ENCODE measurements at places on chromosomes 5 and 9.

DNA sequence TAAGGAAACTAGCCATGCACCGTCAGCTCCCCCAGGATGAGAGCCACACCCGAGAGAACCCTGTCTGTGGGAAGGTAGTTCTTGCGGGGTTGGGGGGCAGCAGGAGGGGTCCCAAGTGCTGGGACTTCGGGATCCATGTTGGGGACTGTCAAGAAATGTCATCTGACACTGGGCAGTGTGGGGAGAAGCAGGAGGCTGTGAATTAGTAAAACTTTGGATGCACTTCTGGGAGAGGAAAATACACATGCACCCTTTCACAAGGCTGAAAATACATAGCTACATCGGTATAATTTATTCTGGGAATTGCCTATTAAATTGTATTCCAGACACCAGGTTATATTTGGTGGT is 109.6 kb upstream of the RPS23 start:
- no peak for DNase-seq

DNA sequence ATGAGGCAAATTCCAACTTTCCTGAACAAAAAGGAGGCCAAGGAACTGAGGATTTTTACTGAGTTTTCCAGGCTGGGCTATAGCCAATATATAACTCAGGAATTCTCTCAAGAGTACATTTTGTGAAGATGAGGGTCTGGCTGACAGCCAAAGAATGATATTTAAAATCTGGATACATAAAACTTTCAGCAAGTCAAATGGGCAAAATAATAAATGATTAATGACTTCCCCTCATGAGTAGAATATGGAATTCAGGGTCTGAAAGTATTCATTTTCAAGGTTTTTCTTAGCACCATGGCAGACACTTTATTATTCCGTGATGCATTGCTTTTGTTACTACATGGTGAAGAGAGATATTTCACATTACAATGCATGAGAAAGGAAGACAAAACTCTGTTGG is 7.8 kb downstream of the FAM81B start:
- DNase-seq, result no peak

DNA sequence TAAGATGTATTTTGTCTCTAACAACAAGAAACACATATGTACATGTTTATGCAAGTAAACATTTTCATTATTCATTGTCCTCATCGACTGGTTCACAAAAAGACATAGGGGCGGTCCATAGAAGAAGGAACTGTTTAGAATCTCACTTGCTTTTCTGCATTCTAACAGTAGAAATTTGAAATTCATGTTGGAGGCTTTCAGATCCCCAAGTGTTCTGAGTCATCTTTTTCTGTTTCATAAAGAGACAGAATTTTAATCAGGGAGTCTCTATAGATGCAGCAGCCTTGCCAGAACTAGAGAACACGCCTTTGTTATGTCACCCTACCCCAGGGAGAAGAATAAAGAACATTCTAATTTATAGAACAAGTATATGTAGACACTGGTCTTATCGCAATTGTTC is 324.3 kb downstream of the GABRG2 start:
- no peak for DNase-seq

- DNase-seq, result no peak
Measured at GRCh38 chr5:55621229-55621628, 86.5 kb upstream of the PLPP1 start.

- peak; percentile 94 for DNase-seq
Measured at GRCh38 chr5:80216753-80217596, 38.9 kb downstream of the SERINC5 start.

DNA sequence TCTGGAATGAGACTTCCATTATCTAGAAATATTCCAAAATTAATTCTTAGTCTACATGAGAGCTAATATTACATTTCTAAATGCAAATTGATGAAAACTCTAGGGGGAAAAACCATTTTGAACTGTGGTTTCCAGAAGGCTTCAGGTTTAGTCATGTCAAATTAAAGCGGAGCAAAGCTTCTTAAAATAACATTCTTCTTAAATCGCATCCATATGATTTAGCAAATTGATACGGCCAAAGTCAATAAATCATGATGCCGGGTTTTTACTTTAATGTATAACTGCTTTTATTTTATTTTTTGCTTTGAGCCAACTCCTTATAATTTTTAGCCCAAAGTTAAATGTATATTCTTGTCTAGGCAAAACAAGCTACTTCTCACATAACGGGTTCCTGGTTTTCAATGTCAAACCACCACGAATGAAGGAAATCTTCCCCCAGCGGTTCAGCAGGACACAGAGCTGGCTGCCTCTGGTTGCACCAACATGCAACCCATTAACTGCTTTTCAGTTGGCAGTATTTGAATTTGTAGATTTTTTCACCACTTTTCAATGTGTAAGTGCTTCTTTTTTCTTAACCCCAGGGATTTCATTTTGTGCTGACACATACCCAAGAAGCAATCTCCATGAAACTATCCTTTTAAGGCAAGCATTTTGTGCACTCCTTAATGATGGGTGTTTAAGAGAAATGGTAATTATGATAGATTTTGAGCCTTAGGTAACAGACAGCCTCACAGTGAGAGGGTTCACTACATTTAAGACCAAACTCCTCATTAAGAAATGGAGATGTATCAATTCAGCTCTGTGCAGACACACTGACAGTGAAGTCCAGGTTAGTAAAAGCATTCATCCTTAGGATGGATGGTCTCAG is 35.5 kb downstream of the EFNA5 start:
- DNase-seq, result no peak

GRCh38 chr5:144004751-144005150 is 165.7 kb downstream of the YIPF5 start:
- no peak for DNase-seq

GRCh38 chr9:81312346-81312745 is 377.0 kb downstream of the TLE1 start:
- no peak for DNase-seq

GRCh38 chr9:94783102-94783682 is 56.7 kb downstream of the AOPEP start:
- DNase-seq, result peak; percentile 96

DNA sequence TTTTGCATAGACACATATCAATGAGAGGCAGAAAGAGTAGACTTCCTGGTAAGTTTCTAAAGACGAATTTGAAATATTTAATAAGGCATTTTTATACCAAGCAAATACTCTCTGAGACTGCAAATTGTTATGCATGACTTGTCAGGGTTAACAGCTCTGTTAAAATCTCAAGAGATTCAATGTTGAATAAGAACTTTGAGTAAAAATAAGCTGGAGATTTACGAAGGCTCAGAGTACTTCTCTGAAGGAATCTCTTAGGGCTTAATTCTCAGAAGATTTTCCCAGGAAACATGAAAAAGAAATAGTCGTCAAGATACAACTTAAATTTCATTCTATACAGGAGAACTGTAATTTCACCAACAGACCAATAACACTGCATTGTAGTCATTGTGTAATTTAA is 259.4 kb downstream of the CDH18 start:
- no peak for DNase-seq

- no peak for DNase-seq
Measured at GRCh38 chr5:6752782-6753181, 39.5 kb downstream of the TENT4A start.

DNA sequence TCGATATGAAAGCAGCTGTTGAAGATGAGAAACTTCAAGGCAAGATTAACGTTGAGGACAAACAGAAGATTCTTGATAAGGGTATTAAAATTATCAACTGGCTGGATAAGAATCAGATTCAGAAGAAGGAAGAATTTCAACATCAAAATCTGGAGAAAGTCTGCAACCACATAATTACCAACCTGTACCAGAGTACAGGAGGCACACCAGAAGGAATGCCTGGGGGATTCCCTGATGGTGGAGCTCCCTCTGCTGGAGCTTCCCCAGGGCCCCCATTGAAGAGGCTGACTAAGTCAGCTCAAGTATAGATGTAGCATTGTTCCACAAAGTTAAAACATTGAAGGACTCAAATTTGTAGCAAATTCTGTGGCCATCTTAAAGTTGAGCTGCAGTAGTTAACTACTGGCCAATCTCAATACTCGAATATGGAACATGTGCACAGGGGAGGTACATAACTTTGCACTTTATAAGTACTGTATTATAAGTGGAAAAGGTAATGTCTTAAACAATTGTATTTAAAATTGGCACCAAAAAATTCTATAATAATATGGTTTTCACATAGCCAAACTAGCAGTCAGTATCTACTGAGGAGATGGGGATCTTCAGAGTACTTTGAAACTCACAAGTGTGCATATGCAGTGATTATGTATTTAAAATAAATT is 237.5 kb downstream of the CHSY3 start:
- DNase-seq, result no peak

DNA sequence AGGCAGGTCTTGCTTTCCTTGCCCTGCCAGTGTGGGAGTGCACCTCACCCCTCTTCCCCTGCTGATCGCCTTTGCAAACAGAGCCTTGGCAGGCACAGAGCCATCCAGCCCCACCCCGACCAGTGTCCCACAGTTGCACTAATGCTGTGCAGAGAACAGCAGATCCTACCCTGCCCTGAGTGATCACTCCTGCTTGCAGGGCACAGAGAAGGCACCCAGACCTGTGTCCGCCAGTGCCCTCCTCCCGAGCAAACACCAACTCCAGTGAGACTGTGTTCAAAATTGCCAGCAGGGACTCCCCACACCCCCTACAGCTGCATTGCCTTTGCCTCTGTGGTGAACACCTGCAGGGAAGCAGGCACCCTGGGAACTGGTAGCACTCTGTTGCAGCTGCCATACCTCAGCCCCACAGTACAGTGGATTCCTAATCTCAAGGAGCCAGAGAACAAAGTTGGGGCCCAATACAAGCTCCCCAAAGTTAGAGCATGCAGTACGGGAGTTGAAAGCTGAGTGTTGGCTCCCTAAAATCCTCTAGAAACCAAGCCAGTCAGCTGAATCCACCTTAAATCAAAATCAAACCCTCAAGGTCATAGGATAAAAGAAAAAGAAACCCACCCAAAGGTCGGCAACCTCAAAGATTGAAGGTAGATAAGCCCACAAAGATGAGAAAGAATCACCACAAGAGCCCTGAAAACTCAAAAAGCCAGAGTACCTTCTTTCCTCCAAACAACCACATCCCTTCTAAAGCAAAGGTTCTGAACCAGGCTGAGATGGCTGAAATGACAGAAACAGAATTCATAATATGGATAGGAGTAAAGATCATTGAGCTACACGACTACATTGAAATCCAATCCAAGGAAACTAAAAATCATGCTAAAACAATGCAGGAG is 92.9 kb upstream of the PIK3R1 start:
- no peak for DNase-seq

- no peak for DNase-seq
Measured at GRCh38 chr9:41229408-41230401, 40.6 kb upstream of the ZNG1F start.

GRCh38 chr5:17748201-17748600 is 113.9 kb downstream of the TAF11L14 start:
- no peak for DNase-seq

GRCh38 chr9:111050819-111051218 is 12.5 kb upstream of the LPAR1 start:
- no peak for DNase-seq

DNA sequence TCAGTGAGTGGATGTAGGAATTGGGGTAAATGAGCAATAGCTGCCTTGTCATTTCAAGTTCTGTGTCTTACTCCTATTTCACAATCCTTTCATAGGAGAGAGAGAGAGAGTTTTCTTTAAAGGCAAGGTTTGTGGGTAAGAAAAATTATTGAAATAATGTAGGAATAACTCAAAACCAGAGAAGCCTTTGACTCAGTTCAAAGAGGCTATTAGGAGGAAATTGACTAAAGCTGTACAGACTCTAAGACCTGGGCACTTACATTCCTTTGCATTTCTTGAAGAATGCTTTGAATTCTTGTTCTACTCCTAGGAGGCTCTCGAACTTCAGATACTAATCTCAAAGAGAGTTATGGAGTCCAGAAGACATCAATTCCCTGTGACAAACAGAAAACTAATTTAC is 257.1 kb downstream of the FBXL7 start:
- DNase-seq, result no peak

GRCh38 chr9:134477342-134477925 is 151.2 kb downstream of the RXRA start:
- DNase-seq, result no peak

DNA sequence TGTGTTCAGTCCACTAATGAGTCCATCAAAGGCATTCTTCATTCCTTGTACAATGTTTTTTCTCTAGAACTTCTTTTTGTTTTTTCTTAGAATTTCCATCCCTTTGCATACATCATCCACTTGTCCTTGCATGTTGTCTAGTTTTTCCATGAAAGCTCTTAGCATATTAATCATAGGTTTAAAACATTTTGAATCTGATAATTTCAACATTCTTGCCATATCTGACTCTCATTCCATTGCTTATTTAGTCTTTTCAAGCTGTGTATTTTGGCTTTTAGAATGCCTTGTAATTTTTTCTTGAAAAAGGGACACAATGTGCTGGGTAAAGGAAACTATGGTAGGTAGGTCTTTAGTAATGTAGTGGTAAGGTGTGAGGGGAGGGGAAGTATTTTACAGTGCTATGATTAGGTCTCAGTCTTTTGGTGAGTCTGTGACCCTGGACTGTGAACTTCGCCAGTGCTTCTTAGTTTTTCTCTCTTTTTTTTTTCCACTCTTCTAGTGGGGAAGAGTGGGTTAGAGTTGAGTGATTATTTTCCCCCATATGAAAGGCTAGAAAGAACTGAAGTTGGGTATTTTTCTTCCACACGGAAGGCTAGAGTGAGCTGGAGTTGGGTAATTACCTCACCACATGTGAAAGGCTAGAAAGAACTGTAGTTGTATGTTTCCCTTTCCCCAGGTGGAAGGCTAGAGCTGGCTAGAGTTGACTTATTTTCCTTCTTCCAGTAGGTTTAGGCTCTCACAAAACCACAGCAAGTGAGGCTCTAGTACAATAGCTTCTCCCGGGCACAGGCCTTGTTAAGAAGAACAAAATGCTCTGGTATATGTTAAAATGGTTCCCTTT is 172.1 kb downstream of the SNX18 start:
- no peak for DNase-seq

- DNase-seq, result no peak
Measured at GRCh38 chr5:31913808-31914207, 260.3 kb downstream of the GOLPH3 start.

DNA sequence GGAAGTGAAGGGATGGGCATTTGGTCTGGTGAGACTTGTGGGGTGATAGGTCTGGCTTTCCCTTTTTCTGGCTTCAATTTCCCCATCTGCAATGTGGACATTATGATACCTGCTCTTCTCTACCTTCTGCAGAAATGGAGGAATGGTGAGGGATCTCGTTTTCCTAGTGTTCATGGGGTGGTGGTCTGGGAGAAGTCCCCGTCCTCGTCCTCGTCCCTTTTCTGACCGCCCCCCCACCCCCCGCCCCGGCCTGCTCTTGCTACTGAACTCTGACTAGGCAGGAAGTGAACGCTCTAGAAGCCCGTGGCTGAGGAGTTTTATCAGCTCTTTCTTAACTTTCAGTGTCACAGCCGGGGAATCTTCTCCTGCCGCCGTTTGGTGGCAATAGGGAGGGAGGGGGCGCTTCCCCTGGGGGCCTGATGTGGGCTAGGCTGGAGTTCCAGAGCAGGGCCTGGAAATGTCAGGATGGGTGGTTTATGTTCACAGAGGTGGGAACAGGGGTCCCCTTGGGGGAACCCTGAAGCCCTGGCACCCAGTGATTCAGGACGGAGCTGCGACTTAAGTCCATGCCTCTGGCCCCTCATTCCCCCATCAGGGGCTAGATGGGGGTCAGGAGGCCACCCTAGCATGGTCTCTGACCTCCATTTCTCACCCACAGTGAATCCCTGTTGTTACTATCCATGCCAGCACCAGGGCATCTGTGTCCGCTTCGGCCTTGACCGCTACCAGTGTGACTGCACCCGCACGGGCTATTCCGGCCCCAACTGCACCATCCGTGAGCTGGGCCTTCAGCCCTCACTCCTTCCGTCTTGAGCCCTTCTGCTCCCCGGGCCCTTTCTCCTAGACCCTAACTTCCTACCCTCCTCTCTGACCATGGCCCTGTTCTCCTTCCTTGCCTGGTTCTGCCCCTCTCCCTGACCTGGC is 6.7 kb downstream of the PTGS1 start:
- DNase-seq, result no peak

Measured in NCI-H2029 treated with DMSO at 0.1 percent for 48 hours (cell line).